ENCODE measurements at places on chromosomes 5 and 9. TPM values are rescaled to one million over a fixed set of nuclear protein-coding genes. Genes with fewer than 3 reads are reported as not detected.

The PPP1R26 gene
- total RNA-seq: 6.7 TPM

The CLIC3 gene
- total RNA-seq: 5.8 TPM

The CRB2 gene
- total RNA-seq: not detected

The GCNT4 gene
- 2.3 TPM for total RNA-seq

The ZNF462 gene
- 17.0 TPM for total RNA-seq

The GPX8 gene
- 124 TPM for total RNA-seq

The MYORG gene
- total RNA-seq: 1.2 TPM

The MAP1B gene
- 421 TPM for total RNA-seq

The FOXI1 gene
- not detected for total RNA-seq

The ISL1 gene
- total RNA-seq: not detected

The AK8 gene
- 1.6 TPM for total RNA-seq

The ESM1 gene
- 3.3 TPM for total RNA-seq

Data from smooth muscle cell of trachea (primary cell).